Stimulated activated CD8-positive, alpha-beta memory T cell treated with anti-CD3 and anti-CD28 coated beads, Interleukin-7, amount 100 ng/mL, for 1 hour (primary cell): ENCODE measurements at places on chromosomes 7 and 10.

DNA sequence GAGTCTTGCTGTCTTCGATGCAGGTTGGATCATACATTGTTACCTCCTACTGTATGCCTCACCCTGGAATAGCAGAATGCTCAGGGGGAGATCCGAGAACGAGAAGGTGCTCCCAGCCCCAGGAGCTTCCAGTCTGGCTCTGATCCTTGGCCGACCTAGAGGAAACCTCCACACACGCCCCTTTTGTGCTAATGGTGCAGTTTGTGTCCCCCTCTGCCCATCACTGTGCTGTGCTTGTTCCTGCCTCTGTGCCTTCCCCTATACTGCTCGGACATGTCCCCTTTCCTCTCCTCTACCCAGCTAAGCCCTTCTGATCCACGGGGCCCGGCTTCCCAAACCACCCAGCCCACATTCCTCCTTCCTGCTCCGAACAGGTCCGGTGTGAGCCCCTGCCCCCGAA lies 32.5 kb downstream of the ZNF775 start:
- DNase-seq: no peak

- DNase-seq: no peak
Measured at GRCh38 chr10:7928536-7928935, 110.2 kb downstream of the TAF3 start.

- no peak for DNase-seq
Measured at GRCh38 chr7:118350260-118350659, 125.8 kb downstream of the ANKRD7 start.

GRCh38 chr7:155327590-155328320 lies 30.1 kb downstream of the INSIG1 start:
- no peak for DNase-seq

DNA sequence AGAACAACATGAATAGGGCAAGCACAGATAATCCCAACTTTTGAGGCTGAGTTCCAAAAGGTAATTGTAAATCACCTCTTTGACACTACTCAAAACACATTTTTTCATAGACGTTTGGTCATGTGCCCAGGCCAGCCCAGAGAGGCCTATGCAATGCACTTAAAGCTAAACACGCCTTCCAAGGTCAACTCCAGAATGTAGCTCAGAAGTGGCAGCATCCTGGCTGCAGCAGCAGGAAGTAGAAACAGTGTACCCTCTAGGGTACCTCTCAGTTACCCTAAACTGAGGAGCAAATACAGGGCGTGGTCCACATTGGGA lies 58.7 kb downstream of the OSBPL3 start:
- no peak for DNase-seq

- no peak for DNase-seq
Measured at GRCh38 chr10:29482591-29483431, 152.0 kb downstream of the SVIL start.

DNA sequence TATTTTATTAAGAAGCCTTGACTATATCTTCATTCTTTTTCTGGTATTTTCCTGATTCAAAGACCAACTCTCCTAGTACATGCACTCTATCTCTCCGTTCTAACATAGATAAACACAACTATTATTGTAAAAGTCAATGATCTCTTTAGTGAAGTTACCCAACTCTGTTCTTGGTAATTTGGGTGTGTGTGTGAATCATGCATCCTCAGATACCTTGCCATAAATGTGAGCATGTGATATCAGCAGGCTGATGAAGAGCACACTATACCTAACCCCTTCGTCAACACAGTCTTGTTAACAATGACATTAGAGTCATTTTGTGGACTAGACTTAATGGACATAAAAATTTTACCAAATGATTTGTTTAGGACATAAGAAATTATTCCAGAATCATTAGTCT lies 1122.1 kb downstream of the XPNPEP1 start:
- no peak for DNase-seq

DNA sequence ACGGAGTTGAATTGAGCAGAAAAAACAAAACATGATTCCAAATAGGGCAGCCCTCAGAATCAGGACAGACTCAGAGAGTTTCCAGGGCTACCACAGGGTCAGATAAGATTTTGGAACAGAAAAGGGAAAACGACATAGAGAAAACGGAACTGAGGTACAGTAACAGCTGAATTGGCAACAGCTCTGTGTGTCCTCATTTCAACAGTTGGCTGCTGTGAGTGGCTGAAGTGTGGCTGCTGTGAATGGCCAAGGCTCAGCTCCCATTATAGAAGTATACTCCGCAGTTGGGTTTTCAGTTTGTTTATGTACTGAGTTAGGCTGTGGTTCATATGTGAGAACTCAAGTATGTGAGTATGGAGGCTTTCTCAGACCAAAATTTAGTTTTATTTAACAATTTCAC lies 32.0 kb downstream of the ANTXRL start:
- no peak for DNase-seq

DNA sequence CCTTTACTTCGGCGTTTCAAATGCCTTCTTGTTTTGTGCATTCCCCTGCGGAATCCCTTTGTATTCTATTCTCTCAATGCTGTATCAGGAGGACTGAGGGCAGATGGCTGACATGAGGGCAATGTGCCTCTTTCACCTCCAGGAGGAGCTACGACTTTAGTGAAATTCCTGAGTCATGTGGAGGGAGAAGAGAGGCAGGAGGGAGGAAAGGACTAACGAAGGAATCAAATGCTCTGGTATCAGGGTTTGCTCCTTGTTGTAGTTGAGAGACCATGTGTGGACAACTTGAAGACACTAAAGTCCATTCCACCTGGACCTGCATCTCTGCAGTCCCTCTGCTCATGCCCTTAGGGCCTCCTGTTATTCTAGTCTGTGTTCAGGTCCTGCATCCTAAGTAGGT lies 40.2 kb upstream of the PRSS58 start:
- no peak for DNase-seq
